Inflammatory macrophage (primary cell): ENCODE measurements at places on chromosomes 3 and 15.
A peak's percentile ranks its signal among the peaks of the same experiment; 100 is the strongest.

DNA sequence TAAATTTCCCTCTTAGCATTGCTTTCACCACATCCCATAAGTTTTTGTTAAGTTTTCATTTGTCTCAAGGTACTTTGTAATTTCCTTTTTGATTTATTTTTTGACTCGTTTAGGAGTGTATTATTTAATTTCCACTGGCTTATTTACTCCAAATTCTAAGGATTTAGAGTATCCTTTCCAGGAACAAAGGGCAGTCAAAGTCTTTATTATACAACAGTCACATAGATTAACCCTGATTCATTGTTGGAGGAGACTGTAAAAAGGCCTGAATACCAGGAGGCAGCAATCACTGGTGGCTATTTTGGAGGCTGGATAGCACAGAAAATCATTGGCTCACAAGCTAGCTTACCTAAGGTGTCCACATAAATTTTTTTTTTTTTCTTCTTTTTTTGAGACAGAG is 39.9 kb downstream of the OIP5 start:
- DNase-seq, result no peak

- DNase-seq, result peak; percentile 92
Observed at GRCh38 chr3:188946351-188947240, 225.2 kb upstream of the TPRG1 start.

DNA sequence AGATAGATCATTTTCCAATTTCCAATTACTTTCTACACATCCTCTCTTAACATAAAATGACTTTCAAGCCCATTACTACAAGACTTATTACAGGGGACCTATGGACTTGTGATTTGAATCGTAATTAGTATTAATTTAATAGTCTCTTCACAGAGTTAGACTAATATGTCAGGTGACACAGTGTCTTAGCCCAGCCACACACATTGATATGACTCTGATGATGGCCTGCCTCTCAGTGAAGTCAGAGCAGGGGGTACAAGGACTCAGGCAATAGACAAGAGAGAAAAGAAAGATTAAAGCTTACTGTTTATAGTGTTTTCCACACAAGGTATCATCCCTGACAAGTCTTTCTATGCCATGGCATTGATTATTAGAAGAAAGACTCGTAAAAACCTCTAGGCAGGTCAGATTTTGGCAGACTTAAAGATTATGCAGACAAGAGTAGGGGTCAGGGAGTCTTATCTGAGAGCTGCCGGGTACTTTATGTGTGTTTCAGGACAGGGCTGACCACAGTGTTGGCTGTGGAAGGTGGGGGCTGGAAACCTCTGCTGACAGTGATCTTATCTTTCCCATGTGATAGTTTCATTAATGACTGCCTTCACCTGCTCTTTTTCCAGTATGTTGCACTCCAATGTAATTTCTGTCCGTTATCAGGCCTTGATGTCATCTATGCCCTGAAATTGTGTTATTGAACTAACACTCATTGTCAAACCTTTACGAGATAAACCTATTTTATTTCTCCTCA is 50.1 kb downstream of the B3GALNT1 start:
- no peak for DNase-seq

GRCh38 chr3:126102530-126102951 is 18.6 kb upstream of the SLC41A3 start:
- no peak for DNase-seq

GRCh38 chr3:77620009-77620408 is 580.1 kb downstream of the ROBO2 start:
- no peak for DNase-seq

DNA sequence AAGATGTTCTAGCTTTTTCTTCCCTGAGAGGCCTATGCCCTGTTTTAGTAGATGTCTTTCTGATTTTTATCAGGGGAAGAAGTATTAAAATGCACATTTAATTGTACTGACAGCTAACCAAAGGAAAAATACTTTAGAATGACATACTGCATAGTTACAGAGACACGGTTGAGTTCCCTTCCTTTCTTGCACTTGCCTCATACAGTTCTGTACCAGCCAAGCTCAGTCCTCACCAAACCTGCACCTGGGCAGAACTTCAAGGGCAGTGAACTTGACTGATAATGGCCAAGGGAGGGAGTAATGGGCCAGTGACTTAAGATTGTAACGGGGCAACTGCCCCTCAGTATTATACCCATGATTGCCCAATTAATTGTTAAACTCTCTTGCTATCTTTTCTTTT is 34.1 kb upstream of the RASGRP1 start:
- no peak for DNase-seq

- no peak for DNase-seq
Observed at GRCh38 chr3:86744051-86744450, 246.9 kb downstream of the VGLL3 start.

- no peak for DNase-seq
Observed at GRCh38 chr15:99438224-99438585, 127.6 kb upstream of the MEF2A start.

- DNase-seq, result no peak
Observed at GRCh38 chr15:33460166-33460805, 149.5 kb downstream of the RYR3 start.

- DNase-seq, result peak; percentile 31
Observed at GRCh38 chr15:75198560-75199356, 2.9 kb upstream of the C15orf39 start.

GRCh38 chr15:74283368-74283767 is 47.2 kb downstream of the CCDC33 start:
- no peak for DNase-seq

GRCh38 chr15:95565690-95566089 is 764.8 kb upstream of the NR2F2 start:
- no peak for DNase-seq

DNA sequence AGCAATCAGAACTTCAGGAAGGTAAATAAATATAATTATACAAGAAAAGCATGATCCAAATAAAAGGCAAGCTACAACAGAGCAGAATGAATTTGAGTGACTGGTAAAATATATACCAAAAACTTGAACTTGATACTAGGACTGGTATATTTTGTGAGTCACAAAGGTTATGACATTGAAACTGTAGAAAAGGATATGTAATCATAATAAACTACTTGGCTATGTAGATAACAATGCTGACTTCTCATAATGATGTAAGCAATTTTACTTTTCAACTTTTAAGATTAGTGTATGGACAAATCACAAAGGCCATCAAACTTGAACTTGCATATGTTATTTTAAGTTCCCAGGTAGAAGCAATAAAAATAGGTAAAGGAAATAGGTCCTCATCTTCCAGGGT is 384.5 kb upstream of the NECTIN3 start:
- no peak for DNase-seq

GRCh38 chr15:67783303-67783702 is 42.0 kb upstream of the SKOR1 start:
- DNase-seq, result peak; percentile 15

- no peak for DNase-seq
Observed at GRCh38 chr3:170330366-170330765, 27.1 kb upstream of the SKIL start.

DNA sequence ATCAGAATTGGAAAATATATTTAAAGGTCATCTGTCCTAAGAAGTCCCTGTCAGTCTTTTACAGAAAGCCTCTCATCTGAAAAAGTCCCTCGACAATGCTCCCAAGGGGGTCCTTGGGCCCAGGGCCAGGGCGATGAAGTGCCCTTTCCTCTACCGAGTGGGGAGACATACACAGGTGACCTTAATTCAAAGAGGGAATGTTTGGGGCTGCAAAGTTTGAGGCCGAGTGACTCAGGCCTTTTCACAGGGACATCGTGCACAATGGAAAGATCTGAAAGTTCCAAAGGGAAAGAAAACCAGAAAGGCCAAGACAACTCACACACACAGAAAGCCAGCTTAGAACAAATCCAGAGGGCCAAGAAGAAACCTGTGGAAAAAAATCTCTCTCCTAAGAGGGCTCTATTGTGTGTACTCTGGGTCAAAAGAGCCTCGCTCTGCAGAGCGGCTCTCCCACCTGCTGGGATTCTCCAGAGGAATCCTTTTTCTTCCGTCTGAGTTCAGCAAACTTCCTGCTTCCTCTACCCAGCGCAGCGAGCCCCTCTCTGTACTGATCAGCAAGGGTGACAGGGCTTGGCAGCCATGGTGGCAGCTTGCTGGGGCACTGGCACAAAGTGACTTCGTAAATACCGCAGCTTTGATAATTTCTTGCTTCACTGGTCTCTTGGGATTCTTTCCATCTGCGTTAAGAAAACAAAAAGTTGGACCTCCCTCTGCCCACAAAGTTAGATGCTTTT is 259.1 kb downstream of the OPA1 start:
- no peak for DNase-seq

DNA sequence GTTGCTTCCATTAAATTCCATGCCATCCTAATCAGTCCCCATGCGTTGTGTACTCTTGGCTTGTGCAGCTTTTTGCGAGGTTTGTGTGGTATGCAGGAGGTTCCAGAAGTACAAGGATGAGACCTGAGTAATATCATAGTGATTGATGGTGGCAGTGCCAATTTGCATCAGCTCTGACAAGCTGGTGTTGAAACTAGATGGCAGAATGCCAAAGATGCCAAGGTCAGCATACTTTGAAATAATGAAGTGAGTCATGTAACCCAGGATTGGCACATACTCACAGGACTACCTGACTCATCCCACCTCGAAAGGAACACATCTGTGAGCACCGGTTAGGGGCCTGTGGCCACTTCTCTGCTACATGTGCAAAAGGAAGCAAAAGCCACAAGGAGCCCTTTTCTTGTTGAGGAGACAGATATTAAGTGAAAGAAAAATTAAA is 14.3 kb downstream of the KAT2B start:
- DNase-seq, result peak; percentile 65

- DNase-seq, result peak; percentile 66
Observed at GRCh38 chr3:56957522-56957921, 102.9 kb upstream of the SPATA12 start.

DNA sequence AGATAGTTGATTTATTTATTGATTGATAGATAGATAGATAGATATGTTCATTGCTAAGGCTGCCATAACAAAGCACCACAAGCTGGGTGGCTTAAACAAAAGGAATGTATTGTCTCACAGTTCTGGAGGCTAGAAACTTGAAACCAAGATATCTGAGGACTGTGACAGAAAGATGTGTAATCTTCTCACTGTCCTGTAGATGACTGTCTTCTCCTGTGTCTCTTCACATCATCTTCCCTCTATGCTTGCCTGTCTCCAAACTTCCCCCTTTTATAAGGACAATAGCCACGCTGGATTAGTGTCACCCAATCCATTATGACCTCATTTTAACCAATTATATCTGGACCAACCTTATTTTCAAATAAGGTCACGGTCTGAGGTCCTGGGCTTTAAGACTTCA is 40.9 kb downstream of the GNB4 start:
- DNase-seq, result no peak

- no peak for DNase-seq
Observed at GRCh38 chr3:96012939-96013338, 801.5 kb upstream of the EPHA6 start.

DNA sequence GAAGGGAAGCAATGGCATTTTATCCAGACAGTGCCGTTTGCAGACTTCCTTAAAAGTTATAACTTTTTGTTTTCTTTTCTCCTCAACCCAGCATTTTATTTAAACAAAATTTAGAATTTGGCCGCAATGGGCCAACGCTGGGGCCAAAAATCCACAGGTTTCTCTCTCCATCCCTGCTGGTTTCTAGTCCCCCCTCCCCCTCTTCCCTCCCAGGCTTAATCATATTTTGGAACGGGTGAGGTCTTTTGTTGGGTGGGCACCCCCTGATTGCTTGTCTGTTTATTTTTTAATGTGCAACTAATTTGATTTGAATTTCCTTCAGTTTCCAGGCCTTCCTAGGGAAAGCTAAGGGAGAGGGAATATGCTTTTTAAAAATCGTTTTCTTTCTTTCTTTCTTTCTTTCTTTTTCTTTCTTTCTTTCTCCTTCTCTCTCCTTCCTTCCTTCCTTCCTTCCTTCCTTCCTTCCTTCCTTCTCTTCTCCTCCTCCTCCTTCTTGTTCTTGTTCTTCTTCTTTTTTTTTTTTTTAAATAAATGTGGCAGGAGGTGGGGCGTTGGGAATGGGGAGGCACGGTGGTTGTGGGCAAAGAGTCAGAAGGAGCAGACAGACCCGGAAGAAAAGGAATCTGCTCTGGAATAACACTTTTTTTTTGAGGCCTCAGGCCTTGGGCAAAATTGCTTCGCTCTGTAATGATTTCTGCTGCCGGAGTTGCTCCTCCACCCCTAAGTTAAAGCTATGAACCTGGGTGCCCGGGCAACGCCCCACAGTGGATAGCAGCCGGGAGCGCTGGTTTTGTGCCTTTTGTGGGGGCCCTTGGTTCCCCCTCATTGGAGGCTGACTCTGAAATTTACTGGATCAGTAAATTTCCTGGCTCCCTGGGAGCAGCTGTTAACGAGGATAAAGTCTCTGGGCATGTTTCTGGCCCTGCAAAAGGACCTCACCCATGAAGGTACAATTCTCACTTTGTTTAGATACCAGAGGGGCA is 1.9 kb downstream of the FNDC3B start:
- DNase-seq, result peak; percentile 19

GRCh38 chr15:97072545-97072944 is 742.0 kb downstream of the NR2F2 start:
- DNase-seq, result no peak

DNA sequence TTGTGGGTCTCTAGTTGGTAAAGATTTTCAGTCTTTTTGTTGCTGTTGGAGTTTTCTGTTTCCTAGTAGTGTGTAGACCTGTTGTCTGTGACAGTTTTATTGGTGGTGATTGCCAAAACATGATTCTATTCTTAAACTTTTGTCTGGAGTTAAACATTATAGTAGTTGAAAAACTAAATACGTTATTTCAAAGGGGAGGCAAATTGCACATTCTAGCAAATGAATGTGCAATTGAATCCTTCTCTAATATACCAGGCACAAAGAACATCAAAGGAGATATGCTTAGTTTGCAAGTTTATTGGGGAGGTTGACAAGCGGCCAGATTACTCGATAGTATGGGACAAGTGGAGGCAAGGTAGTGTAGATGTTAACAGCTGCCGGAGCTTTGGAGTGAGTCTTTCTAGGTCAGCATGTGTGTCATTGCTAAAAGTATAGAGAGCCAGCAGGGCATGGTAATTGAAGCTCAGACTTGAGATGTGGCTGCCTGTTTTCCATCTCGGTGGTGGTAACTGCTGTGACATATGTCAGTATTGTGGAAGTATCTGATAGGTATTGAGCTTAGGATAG is 20.6 kb downstream of the CHD2 start:
- DNase-seq, result no peak

DNA sequence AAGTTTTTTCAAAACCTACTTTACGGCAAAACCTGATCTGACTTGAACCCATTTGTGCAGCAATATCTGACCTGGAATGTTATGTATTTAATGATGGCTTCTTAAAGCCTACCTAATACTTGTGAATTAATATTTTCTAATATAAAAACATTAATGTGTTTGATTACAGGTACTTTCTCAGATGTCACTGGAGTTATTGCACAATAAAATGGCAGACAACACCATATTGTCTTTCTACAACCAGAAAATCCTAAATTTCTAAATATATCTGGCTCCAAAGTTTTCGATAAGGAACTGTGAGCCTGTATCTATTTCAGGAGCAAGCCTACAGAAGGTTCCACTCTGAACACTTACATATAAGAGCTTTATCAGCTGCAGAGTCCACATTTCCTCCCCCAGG is 184.5 kb downstream of the ATP8B4 start:
- DNase-seq, result no peak
